Fibroblast of the aortic adventitia (primary cell): ENCODE measurements at places on chromosomes 12 and 14. TPM values are rescaled to one million over a fixed set of nuclear protein-coding genes. Genes with fewer than 3 reads are reported as not detected.
A peak's percentile ranks its signal among the peaks of the same experiment; 100 is the strongest.

The KRT8 gene
- total RNA-seq = 5.4 and 15.4 TPM in 2 replicates

The CFAP54 gene
- 3.0 and 5.6 TPM in 2 replicates for total RNA-seq

The E2F7 gene
- total RNA-seq = 2.3 and 23.4 TPM in 2 replicates

The WNT5B gene
- 3.1 and 16.6 TPM in 2 replicates for total RNA-seq

The SDS gene
- total RNA-seq = not detected in 2 replicates

The EMP1 gene
- 19.1 and 244 TPM in 2 replicates for total RNA-seq

- DNase-seq = peak; percentile 20
These were observed 7.1 kb downstream of the ABCC9 start for GRCh38 chr12:21934173-21934572.

DNA sequence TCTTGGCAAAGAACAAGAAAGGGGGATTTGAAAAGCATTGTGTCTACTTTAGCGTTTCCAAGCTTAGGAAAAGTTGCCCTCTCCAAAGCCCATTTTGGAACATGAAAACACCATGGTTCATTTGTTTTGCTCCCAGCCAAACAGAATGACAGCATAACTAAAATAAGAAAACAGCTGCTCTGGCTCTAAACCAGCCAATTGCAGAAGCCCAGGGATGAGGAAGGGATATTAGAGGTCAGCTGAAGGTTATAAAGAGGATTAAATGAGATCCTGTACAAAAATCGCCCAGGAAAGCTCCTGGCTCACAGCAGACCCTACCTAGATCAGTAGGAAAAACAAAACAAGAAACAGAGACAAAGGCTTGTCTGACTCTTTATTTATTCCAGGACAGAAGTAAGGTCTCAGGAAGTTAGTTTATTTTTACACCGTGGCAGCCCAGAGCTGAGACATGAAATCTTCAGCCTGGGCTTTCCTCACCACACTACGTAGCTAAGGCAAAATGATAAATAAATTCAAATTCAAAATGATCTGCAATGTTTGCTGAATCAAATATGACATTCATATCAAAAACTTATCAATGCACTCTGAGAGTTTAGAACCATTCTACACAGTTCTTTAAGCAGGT, 25.9 kb downstream of the SPX start:
- no peak for DNase-seq

GRCh38 chr12:25463521-25463920, 89.6 kb downstream of the LMNTD1 start:
- no peak for DNase-seq

- peak; percentile 88 for DNase-seq
These were observed 42.7 kb downstream of the TMBIM6 start for GRCh38 chr12:49783917-49784676.

DNA sequence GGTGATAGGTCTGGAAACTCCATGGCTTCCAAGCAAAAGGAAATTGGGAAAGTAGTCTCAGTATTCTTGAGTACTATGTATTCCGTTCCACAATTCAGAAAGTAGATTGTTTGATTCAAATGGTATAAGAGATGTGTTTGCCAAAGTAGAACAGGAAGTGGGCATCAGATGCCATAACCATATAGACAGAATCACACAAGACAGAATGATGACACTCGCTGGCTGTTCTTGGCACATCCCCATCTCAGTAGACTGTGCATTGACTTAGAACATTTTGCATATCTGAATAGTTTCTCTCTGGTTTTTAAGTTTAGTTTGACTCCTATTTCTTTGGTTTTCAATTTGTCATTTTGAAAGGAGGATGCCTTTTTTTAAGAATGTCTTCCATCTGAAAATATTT, 221.1 kb upstream of the RGS6 start:
- no peak for DNase-seq

- DNase-seq = no peak
These were observed 787 bp downstream of the HECTD4 start for GRCh38 chr12:112381406-112381882.

DNA sequence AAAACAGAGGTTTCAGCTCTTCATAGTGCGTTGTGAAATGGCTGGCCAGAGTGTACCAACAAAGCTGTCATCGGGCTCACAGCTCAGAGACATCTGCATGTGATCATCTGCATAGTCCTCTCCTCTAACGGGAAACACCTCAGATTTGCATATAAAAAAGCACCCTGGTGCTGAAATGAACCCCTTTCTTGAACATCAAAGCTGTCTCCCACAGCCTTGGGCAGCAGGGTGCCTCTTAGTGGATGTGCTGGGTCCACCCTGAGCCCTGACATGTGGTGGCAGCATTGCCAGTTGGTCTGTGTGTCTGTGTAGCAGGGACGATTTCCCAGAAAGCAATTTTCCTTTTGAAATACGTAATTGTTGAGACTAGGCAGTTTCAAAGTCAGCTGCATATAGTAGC, 14.3 kb upstream of the PAPLN start:
- DNase-seq = no peak

DNA sequence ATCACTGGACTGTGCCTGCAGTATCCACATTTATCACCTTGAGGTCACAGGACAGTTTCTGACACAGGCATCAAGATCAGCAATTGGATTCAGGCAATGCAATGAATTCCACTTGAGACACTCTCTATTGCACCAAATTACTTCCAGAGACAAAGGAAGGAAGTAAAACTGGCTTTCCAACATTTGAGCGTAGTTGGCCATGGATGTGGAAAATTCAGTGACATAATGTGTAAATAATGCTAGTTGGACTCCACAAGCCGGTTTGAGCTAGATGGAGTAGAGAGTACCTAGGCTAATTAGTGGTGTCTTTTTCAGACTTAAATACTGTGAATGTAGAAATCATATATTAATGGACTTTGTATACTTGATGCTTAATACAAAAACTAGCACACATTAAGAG, 168.3 kb upstream of the SYT1 start:
- peak; percentile 34 for DNase-seq

DNA sequence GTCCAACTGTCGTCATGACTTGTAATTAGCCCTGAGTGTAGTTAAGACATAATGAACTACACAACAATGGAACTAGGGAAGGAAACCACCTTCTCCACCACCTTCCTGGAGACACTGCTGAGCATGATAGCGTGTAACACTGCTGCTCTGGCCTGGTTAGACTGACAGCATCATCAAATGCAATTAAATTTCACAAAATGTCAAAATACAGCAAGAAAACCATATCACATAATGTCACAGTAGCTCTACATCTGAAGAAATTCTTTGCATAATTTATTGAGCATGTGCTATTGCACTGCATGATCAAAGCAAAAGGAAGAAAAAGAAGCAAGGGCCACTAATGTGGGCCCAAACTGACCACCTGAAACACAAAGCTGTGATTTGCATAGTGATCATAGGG, 321.8 kb upstream of the TMTC1 start:
- no peak for DNase-seq
